SK-N-MC (cell line): ENCODE measurements at places on chromosomes 4 and X.

GRCh38 chrX:51487960-51488267 is 8.5 kb downstream of the NUDT11 start:
- no peak for DNase-seq

- DNase-seq: no peak
Observed at GRCh38 chr4:6467600-6467999, 4.8 kb downstream of the PPP2R2C start.

DNA sequence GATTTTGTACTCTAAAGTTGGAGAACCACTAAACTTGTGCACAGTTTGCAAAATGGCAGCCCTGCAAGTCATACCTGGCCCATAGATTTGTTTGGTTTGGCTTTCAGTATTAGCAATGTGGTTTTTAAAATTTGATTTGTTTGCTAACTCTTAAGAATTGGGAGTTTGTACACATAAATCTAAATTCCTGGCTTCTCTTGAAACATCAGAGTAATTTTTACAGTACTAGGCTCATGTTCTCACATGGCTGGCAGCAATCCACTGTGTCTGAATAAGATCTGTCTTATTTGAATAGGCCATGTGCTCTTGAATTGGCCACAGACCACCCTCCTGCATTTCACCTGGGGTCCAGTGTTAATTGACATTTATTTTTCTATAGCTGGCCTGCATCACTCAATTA is 21.3 kb downstream of the DIAPH2 start:
- DNase-seq: no peak

- no peak for DNase-seq
Observed at GRCh38 chr4:53832549-53832948, 231.9 kb downstream of the CHIC2 start.

- no peak for DNase-seq
Observed at GRCh38 chrX:790783-791360, 160.3 kb downstream of the SHOX start.

DNA sequence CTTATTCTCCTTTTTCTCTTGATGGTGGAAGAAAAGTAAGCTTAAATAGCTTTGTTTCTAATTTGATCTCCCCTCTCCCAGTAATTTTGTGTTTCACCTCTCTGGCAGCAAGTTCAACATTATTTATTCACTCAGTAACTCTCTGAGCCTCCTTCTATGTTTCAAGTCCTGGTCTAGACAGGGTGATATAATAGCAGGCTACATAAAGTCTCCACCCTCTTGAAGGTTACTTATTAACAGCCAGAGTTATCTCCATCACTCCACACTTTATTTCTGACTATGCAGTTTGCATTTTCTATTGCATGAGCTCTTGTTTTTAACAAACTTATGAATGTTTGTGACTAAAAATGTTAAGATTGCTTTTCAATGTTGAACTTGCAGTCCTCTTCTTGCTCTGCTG is 17.8 kb upstream of the ANOS1 start:
- DNase-seq: no peak

DNA sequence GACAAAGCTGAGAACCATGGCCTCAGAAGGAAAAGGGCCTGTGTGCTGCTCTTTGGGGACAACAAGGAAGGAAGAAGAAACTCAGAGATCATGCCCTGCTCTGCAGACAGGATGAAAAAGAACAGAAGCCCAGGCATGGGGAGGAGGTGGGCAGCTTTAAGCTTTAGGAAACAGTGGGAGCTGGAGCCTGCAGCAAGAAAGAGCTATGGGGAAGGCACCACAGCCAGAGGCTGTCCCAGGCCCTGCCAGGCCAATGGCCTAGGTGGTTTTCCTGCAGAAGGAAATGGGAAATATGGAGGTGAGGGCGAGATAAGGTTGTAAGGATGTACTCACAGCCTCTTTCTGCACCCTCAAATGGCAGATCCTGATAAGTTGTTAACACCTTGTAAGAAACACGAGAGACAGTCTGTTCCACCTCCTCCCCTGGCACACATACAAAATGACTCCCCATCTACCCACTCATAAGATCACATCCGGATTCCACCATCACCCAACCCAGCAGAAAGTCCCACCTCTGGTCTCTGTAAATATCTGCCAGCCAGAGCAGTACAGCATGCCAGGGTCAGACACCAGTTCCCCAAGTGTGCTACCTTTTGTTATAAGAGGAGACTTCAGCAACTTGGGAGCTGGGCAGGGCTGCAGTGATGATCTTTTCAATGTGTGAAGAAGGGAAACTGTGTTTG is 105.2 kb downstream of the RTL5 start:
- DNase-seq: no peak

DNA sequence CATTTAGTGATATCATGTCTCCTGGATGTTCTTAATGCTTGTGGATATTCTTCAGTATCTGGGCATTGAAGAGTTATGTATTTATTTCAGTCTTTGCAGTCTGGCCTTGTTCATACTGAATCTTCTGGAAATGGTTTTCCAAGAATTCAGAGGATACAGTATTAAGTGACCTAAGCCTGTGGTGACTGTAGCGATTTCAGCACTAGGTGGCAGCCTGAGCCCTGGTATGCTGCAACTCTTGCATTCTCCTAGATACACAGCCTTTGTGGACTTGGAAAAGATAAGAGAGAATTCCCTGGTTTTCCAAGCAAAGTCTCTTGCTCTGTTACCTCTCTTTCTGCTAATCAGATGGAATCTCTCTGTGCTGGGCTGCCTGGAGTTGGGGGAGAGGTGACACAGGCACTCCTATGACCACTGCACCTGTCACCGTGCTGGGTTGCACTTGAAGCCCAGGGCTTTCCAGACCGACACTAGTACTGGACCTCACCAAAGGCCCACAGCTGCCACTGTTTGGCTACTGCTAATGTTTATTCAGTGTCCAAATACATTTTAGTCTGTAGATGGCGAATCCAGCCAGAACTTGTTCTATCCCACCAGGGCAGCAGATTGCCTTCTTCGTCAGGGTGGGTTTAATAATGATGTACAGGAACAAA is 19.3 kb upstream of the SPIN2A start:
- no peak for DNase-seq

GRCh38 chr4:41480896-41481311 is 57.1 kb upstream of the LIMCH1 start:
- DNase-seq: no peak

- DNase-seq: peak; percentile 81
Observed at GRCh38 chr4:108172753-108173598, 4.2 kb upstream of the LEF1 start.

DNA sequence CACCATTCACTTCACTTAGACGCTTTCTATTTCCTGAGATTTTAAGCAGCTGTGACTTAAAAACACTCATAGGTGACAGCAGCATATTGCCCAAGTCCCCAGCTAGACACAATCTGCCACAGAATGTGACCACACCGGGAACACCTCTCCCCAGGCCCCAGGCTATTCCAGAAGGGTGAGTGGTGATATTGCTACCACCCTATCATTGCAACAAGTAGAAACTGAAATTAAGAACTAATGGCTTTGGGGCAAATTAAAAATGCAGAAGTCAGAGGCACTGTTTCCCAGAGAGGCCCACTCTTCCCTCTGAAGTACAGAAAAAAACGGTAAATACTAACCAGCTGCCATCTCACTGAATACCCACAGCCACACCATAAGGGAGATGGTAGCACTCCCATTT is 35.0 kb downstream of the QDPR start:
- peak; percentile 22 for DNase-seq

- DNase-seq: no peak
Observed at GRCh38 chr4:147617841-147618691, 869 bp downstream of the TMEM184C start.
